ENCODE measurements at places on chromosomes 16 and 17.

GRCh38 chr17:36609498-36609862 lies 8.1 kb downstream of the MRM1 start:
- DNase-seq, result no peak

GRCh38 chr17:19502517-19502916 lies 31.1 kb upstream of the SLC47A1 start:
- no peak for DNase-seq

- peak; percentile 19 for DNase-seq
Measured at GRCh38 chr16:58393138-58393504, 850 bp downstream of the GINS3 start.

DNA sequence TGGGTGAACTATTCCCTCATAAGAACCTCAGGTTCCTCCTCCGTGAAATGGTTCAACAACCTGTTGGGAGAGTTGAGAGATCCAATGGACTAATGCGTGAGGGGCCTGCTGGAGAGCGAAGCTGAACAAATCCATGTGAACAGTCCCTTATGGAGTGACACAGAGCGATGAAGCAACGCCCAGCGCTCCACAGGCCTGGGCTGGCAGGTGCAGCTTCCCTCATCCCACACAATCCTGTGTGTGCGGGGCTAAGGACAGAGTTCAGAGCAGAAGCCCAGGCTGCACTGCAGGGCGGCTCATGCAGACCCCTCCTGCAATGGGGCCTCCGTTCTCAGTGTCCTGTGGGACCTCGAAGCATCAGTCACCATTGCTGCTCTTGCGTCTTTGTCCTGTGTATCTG lies 90.4 kb downstream of the KCNJ12 start:
- no peak for DNase-seq

DNA sequence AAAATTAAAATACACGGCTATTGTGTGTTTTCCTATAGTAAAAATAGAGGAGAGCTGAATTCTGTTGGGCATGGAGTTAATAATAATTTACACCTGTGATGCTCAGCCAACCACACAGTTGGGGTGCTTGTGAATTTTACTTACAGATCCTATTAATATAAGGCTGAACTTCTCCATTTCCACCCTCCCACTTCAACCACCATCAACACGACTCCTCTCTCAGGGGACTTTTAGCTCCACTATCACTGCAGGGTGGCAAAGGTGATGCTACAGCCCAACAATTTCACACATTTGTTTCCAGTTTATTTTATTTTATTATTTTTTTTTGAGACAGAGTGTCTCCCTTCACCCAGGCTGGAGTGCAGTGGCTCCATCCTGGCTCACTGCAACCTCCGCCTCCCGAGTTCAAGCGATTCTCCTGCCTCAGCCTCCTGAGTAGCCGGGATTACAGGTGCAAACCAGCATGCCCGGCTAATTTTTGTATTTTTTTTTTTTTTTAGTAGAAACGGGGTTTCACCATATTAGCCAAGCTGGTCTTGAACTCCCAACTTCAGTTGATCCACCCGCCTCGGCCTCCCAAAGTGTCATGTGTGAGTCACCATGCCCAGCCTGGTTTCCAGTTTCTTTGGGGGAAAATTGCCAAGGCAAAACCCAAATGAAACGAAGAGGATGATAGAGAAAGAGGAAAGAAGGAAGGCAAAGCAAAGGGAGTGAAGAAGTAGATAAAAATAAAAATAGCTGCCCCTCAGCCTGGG lies 57.9 kb downstream of the GNA13 start:
- DNase-seq, result no peak

DNA sequence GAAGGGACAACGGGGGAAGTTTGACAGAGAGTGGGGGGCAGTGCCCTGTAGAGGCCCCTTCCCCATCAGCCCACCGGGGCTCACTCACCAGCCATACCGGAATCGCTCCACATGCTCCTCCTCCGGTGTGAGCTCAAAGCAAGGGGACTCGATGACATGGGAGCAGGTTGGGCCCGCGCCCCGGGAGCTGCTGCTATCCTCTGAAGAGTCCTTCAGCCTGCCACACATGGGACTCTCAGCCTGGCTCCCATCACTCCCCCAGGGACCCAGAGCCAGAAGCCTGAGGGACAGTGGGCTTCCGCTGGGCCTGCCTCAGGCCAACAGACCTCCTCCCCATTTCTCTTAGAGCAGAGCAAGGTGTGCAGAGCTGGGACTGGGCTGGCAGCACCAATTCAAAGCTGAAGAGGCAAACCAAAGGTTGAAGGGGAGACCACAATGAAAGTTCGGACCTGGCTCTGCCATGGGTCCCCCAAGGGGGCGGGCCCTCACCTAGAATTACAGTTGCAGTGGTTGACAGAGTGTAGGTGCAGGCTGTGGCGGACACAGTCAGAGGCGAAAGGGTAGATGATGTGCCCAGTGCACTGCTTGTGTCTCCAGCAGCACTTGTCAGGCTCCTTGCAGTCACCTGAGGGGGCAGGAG lies 7.3 kb downstream of the PROCA1 start:
- DNase-seq, result no peak

DNA sequence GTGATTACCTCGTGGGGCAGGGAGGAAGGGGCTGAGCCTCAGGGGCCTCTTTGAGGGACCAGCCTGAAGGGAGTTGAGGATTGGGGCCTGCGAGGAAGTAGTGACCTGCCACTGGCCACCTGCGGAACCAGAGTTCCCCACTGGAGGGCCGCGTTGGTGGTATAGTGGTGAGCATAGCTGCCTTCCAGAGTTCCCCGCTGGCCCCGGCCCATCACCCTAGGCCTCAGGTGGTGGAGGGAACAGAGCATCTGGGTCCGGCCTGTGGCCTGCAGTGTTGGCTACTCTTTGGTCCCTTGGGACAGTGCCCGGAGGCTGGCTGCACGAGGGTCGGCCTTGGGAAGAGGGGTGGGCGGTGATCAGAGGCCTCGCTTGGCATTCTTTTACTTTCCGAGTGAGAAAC lies 20.5 kb downstream of the MGAT5B start:
- DNase-seq, result no peak

DNA sequence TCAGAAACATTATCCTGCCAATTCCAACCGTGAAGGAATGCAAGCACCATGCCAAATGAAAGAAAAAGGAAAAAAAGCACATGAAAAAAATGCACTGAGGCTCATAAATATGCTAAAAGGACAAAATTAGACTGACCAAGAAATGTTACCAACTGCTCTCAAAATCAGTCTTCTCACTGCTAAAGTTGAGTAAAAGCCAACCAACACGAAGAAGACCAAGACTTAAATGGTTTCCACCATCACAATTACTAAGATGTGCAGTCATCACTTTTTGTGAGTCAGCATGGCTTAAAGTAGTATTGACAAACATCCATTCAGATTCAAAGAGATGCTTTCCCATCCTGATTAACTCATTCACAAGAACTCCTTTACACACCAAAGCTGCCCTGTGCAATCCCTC lies 16.4 kb downstream of the CDYL2 start:
- DNase-seq, result no peak

- DNase-seq, result no peak
Measured at GRCh38 chr17:66354472-66354871, 52.1 kb downstream of the PRKCA start.

GRCh38 chr17:50799582-50799981 lies 32.3 kb upstream of the ANKRD40CL start:
- DNase-seq, result no peak

DNA sequence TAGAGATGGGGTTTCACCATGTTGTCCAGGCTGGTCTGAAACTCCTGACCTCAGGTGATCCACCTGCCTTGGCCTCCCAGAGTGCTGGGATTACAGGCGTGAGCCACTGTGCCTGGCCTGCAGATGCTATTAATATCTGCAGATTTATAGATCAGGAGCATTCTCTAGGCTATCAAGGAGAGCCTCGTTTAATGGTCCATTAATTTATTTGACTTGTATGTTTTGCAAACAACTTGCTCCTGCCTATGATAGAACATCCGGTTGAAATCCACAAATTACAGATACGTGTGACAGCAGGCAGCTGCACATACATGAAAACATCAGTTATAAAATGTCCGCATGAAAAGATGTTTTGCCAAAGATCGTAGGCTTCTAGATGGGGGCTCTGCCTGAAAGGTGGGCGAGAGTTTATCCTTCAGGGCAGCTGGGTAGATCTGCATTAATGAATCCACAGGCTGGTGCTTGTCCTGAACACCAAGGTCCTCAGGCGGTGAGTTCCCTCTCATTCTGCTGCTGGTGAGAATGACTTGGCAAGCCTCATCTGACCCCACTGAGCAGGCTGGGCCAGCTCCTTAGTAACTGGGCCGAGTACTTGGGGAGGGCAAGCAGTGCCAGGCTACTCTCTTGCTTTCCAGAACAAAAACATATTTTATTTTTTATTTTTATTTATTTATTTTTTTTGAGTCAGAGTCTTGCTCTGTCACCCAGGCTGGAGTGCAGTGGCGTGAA lies 37.1 kb upstream of the MGAT5B start:
- DNase-seq, result no peak

GRCh38 chr16:61952841-61953240 lies 83.4 kb downstream of the CDH8 start:
- DNase-seq, result no peak

GRCh38 chr17:43020789-43021740 lies 1.1 kb downstream of the VAT1 start:
- peak; percentile 90 for DNase-seq

DNA sequence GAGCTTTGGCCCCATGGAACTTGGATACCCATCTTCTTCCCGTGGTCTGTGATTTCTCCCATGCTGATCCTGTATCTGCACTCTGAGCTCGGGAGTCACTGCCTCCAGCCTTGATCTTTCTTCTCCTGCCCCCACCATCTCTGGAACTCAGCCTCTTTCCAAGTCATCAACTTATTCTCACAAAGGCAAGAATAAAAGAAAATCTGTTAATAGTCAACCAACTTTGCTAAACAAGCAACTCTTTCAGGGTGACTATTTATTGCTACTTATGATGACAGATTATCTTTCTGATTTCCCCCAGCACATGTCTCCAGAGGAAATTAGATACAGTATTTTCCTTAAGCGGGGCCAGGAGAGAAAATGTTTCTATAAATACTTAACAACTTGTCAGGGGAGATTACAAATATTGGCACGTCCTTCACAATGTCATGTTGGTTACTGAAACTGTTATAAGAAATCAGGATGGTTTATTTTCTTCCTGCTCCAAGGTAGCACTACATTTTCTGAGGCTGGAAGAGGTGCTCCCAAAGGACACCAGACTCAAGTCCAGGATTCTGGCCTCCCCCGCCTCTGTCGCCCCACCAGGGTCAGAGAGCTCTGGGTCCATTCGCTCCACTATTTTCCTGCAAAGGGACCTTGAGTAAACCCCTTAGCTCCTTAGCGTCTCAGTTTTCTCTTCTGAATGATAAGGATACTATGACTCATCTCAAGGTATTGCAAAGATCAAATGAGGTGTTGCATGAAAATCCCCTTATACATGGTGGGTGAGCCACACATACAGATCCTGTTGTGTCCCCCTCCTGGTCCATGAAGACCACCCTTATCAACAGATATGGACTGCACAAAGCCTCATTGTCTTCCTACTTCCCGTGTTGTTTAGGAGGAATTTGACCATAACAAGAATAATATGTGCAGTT lies 205.2 kb upstream of the WSCD1 start:
- DNase-seq, result no peak

- DNase-seq, result no peak
Measured at GRCh38 chr17:15490634-15491261, 23.3 kb upstream of the CDRT4 start.

- no peak for DNase-seq
Measured at GRCh38 chr17:13320046-13320785, 281.5 kb downstream of the HS3ST3A1 start.

DNA sequence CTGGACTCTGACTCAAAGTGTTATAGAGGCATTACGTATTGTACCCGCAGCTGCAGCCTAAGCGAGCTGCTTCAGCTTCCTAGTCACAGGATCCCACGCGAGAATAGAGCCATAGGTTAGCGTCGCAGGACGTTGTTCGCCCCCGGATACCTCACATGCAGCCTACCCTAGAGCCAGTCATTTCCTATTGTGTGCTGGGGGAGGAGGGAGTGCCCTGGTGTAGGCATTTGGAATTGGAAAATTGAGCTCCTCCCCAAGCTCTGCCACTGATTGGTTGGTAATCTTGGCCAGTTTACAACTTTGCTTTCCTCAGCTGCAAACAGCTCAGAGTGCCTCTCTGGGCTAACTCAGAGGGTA lies 530 bp downstream of the NAA60 start:
- DNase-seq, result peak; percentile 77

DNA sequence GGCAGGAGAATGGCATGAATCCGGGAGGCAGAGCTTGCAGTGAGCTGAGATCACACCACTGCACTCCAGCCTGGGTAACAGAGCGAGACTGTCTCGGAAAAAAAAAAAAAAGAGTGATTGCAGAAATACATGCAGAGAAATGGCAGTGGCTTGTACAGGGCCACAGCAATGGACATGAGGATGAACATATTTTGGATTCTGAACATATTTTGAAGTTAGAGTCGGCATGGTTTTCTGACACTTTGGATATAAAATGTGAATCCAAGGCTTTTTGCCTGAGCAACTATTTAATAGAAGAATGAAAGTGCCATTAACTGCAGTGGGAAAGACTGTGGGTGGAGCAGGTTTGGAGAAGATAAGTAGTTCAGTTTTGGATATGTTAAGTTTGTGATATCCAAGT lies 35.8 kb downstream of the CPD start:
- DNase-seq, result no peak

GRCh38 chr16:85978291-85978775 lies 79.4 kb downstream of the IRF8 start:
- DNase-seq, result no peak

DNA sequence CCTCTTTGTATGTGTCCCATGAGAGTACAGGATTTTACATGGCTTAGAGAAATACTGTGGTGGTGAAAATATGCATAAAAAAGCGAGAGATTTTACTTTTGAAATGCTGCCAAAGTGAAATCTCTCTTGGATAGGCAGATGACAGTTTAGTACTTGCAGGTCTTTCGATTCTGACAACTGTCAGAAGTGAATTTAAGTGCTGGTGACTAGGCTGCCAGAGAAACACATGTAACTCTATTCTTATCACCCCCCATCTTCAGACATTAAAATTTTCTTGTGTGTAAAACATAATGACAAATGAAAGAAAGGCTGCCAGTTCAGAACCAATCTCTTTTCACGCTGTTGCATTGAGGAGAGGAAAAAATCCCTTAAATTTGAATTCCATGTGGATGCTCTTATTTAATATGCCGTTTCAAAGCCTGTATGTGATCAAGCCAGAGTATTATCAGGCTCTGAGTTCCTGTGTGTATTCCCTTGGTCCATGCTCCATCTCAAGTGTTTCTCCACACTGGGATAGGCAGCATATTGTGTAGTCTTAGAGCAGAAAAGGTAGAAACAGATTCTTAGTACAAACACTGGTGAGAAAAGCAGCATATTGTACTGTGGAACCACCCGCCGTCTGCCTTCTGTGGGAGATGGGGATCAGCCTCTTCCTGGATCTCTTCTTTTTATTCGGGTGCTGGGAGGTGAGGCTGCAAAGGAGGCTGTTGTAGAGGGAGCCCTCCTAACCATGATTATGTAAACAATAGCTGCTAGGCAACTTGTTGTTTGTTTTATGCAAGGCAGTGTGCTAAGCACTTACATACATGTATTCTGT lies 291.3 kb downstream of the WWOX start:
- no peak for DNase-seq

- no peak for DNase-seq
Measured at GRCh38 chr16:85593494-85594221, 19.5 kb upstream of the GSE1 start.

Measured in ACHN (cell line).